Stimulated activated CD8-positive, alpha-beta memory T cell treated with anti-CD3 and anti-CD28 coated beads, Interleukin-7, amount 100 ng/mL, for 1 hour (primary cell): ENCODE measurements at places on chromosomes 2 and 18.

- DNase-seq, result no peak
Observed at GRCh38 chr2:68662466-68662865, 19.1 kb downstream of the PROKR1 start.

DNA sequence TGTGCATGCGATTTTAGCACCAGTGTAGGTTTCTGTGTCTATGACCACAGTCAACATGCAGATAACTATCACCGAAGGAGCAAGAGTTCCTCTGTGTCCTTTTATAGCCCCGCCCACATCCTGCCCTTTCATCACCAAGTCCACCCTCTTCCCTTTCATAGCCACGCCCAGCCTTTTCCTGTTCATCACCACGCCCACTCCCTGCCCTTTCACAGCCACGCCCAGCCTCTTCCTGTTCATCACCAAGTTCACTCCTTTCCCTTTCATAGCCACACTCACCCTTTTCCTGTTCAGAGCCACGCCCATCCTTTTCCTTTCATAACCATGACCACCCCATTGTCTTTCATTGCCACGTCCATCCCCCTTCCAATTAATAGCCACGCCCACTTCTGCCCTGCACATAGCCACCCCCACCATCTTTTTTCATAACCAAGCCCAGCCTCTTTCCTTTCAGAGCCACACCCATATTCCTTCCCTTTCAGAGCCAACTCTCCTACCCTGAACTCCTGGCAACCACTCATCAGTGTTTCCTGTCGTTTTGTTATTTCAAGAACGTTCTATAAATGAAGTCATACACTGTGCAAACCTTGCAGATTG is 273.9 kb downstream of the MYT1L start:
- DNase-seq, result peak; percentile 9

DNA sequence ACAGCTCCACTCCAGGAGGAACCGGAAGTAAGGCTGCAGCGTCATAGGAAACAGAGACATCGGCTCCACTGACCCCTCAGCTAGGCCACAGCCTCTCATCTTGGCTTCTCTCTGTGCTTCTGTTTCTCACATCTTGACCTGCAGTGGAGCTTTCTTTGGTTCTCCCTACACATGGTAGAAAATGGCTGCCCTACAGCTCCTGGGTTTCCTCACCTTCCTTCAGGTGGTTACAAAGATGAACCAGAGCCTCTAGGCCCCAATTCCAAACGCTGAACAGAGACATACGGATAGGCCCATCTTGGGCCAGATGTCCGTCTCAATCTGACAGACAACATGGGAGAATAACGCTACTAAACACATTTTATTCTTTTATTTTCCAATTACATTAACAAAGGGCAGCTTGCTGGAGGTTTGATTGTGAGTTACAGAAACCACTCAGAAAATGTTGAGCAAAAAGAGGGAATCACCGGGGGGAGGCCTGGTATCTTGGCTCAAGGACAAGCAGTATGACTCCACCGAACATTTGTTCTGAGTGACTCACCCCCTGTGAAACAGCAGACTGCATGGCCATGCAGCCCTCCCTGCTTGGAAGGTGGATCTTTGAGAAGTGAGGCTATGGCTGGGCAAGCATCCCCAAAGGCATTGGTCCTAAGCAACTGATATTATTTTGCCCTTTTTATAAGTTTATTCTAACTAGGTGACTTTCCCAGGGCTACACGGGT is 303.5 kb downstream of the CDCA7 start:
- no peak for DNase-seq

- DNase-seq, result no peak
Observed at GRCh38 chr2:55923091-55923981, at the start of gene EFEMP1. Gene EFEMP1, minus strand, starts transcription at chr2:55923782. Its CDS starts 1,342 bp downstream, at chr2:55922440.

DNA sequence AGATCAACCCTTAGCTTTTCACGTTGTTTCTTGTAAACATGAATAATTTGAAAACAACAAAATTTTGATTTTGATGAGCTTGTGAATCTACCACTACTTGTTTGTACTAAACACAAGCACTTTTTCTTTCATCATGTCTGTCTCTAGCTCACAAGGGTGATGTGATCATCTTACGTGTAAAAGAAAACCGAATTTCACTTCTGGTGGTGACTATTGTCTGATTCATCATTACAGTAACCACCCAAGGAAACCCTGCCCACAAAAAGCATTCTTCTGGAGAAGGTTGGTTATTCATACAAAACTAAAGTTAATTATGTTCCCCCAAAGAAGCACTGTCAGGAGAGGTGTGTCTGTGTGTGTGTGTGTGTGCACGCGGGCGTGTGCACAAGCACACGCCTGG is 285.4 kb downstream of the ZNF516 start:
- no peak for DNase-seq

GRCh38 chr2:207166349-207167098 is 776 bp upstream of the KLF7 start:
- peak; percentile 35 for DNase-seq

- no peak for DNase-seq
Observed at GRCh38 chr2:160993654-160994061, 166.6 kb upstream of the TANK start.

DNA sequence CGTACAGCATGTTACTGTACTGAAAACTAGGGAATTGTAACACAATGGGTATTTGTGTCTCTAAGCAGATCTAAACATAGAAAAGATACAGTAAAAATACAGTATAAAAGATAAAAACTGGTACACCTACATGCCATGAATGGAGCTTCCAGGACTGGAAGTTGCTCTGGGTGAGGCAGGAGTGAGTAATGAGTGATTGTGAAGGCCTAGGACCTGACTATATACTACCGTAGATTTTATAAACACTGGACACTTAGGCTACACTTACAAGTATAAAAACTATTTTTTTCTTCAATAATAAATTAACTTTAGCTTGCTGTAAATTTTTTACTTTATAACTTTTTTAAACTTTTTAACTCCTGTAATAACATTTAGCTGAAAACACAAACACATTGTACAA is 324.4 kb upstream of the TNP1 start:
- no peak for DNase-seq

DNA sequence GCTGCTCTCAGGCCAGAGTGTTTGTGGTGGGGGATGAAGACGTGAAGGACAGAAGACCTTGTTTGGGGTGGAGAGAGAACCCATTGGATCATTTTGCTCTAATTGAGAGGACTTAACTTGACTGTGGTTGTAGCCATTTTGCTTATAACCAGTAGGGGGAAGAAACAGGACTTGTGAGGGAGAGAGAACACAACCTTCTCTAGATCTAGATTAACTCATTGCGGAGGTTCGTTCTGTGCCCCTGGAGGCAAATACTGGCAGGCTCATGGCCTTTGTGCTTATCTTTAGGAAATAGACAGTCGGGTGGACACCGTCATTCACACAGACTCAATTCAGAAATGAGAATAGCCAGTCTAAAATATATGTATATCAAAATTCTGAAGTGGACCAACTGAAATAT is 147.0 kb upstream of the LHCGR start:
- no peak for DNase-seq

GRCh38 chr18:13577091-13577697 is 149.2 kb downstream of the FAM210A start:
- no peak for DNase-seq

GRCh38 chr2:172200495-172201085 is 97.9 kb upstream of the DLX2 start:
- DNase-seq, result no peak

- DNase-seq, result no peak
Observed at GRCh38 chr2:58633613-58634365, 392.7 kb upstream of the FANCL start.

DNA sequence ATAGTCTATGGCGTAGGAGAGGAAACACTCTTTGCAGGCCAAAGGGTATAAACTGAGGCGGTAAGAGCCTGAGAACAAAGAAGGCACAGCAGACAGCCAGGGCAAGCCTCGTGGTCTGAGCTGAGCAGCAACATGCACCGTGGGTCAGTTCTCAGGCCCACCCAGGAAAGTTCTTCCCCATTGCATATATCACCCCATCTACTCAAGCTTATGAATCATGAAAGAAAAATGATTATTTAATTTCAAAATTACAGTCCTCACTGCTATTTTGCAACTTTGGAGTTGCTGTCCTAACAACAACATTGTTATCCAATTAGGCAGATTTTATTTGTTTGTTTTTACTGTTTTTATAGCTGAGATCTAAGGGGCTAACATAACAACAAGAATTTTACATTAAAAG is 54.7 kb upstream of the RIOK3 start:
- no peak for DNase-seq

- DNase-seq, result no peak
Observed at GRCh38 chr2:239318790-239319661, 81.8 kb downstream of the HDAC4 start.

DNA sequence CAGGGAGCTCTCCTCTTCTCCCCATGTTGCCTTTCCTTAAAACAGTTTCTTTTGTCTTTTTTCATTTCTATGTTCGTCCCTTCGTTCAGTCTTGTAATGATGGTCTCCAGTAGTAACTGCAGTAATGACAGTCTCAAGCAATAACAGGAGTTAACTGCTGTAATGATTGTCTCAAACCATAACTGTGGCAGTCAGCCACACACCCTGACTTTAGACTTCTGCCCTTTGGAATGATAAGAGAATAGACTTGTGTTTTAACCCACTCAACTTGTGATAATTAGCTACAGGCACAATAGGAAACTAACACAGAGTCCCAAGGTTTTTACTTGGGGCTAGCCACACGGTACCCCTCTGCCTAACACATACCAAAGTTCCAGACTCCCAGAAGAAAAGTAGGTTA is 12.1 kb downstream of the TMEM131 start:
- DNase-seq, result no peak

DNA sequence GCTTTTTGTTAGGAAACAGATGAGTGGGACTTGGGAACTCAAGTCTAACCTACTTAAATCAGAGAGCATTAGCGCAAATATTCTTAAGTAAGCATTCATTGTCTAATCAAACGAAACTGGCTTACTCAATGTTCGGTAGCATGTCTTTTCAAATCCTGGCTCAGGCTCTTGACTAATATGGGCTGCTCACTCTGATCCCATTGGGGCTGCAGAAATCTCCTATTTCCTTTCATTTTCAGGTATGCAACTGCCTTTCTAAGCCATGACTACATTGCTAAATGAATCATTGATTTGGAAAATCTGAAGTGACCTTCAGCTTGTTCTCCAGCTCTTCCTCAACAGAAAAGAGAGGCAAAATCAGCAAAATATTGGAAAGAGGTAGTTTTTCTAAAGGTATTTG is 2084.4 kb upstream of the PIK3C3 start:
- DNase-seq, result no peak

DNA sequence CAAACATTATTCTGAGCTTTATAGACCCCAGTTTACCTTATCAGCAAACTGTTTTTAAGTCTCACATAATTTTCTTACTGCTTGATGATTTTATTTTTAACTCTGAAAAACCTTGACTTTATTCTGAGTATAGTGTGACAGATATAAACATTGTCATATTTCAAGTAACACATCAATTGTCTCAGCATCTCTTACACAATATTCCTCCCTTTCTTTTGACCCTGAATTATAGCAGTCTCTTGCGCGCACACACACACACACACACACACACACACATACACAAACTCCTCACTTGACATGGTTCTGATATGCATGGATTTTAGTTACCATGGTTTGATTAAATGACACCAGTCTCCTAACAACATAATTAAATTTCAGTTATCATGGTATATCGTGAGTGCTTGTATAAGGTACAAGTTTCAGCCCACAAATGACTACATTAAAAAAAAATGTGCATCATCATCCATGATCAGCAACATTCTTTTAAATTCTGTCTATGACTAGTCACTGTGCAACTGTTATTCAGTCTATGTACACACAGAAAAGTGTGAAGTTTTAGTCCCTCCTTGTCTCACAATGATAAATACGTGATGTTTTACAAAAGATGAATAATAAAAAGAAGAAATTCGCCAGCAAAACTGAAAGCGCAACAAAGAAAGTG is 39.5 kb upstream of the TACR1 start:
- DNase-seq, result no peak

- DNase-seq, result no peak
Observed at GRCh38 chr2:171490577-171490976, 31.7 kb upstream of the CYBRD1 start.

DNA sequence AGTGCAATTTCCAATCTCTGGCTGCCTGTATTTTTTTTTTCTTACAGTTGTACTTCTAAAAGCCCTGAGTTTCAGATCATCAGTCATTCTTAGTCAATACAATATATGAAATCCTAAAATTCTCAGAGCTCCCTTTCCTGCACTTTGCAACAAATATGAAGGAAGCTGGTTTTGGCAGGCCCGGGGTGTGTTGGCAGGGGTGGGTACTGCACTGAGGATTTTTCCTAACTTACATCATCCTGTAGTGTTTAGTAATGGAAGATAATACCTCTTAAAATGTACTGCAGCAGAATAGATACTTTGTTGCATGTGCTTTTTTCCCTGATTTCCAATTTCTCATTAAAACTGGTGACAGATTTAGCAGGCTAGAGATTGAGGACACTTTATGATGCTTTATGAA is 374.6 kb downstream of the PTH2R start:
- DNase-seq, result no peak

GRCh38 chr18:72541871-72542332 is 2.2 kb downstream of the CBLN2 start:
- no peak for DNase-seq

- DNase-seq, result no peak
Observed at GRCh38 chr18:57287766-57288165, 64.6 kb upstream of the ST8SIA3 start.

- DNase-seq, result no peak
Observed at GRCh38 chr2:136128905-136129304, 11.0 kb upstream of the CXCR4 start.

DNA sequence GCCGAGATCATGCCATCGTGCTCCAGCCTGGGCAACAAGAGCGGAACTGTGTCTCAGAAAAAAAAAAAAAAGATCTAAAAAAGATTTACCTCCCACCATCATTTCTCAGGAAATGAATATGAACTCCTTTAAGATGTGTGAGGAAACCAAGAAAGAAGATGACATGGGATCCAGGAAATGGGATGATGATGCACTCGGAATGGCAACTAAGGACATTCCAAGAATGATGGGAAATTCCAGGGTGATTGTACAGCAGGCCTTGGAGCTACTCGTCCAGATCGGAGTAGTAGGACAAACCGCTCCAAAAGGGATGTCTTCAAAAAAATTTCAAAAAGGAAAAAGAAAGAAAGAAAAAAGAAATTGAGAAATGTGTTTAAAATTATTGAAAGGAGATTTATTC is 84.9 kb upstream of the PMAIP1 start:
- no peak for DNase-seq

DNA sequence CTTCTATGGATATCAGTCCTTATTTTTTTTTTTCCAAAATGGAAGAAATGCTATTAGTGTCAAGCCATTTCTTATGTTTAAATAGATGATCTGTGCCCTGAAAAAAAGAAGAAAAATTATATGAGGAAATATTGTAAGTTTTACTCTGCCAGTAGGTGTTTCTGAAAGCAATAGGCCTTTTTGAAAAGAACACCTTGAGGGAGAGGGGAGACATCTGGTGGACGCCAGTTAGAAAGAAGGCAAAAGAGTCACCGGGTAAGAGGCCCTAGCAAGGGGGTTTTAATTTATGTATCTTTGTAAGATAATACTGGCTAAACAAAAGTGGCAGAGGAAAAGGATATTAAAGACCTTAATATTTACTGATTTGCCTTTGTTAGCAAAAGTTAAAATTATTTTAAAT is 56.1 kb downstream of the DYNAP start:
- DNase-seq, result no peak

- no peak for DNase-seq
Observed at GRCh38 chr2:85864654-85865053, 24.1 kb downstream of the ST3GAL5 start.
